ENCODE measurements at places on chromosomes 16 and 17. TPM values are rescaled to one million over a fixed set of nuclear protein-coding genes. Genes with fewer than 3 reads are reported as not detected.

DNA sequence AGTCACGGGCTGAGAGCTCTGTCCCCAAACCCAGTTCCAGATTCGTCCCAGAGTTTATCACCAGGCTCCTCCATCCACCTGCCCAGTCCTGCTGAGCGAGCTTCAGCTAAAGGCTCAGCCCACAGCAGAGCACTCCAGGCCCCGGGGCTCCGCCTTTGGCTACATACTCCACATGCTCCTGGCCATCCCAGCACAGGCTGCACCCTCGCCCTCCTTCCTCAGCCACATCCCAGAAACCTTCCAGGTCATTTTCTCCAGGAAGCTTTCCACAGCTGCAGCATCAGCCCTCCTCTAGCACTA, 4.7 kb upstream of the CD2BP2 start:
- H3K27me3 ChIP-seq: no peaks in the 10 kb centered on the region
- no peak overlapping the region for H3K27ac ChIP-seq
- no peaks in the 10 kb centered on the region for H3K4me1 ChIP-seq
- no peaks in the 10 kb centered on the region for H3K36me3 ChIP-seq
- DNase-seq: no peak

GRCh38 chr17:72922219-72922618, 170.3 kb downstream of the SLC39A11 start:
- H3K4me1 ChIP-seq: no peaks in the 10 kb centered on the region
- H3K27me3 ChIP-seq: no peaks in the 10 kb centered on the region
- H3K27ac ChIP-seq: no peak overlapping the region
- H3K36me3 ChIP-seq: no peaks in the 10 kb centered on the region

- H3K27ac ChIP-seq: no peak overlapping the region
- no peak for DNase-seq
- no peak overlapping the region for H3K4me3 ChIP-seq
- no peaks in the 10 kb centered on the region for H3K27me3 ChIP-seq
- H3K36me3 ChIP-seq: peaks cover 4% of the 10 kb centered on the region
- H3K4me1 ChIP-seq: no peaks in the 10 kb centered on the region
Observed at GRCh38 chr17:46200197-46200596, 7.0 kb upstream of the KANSL1 start.

DNA sequence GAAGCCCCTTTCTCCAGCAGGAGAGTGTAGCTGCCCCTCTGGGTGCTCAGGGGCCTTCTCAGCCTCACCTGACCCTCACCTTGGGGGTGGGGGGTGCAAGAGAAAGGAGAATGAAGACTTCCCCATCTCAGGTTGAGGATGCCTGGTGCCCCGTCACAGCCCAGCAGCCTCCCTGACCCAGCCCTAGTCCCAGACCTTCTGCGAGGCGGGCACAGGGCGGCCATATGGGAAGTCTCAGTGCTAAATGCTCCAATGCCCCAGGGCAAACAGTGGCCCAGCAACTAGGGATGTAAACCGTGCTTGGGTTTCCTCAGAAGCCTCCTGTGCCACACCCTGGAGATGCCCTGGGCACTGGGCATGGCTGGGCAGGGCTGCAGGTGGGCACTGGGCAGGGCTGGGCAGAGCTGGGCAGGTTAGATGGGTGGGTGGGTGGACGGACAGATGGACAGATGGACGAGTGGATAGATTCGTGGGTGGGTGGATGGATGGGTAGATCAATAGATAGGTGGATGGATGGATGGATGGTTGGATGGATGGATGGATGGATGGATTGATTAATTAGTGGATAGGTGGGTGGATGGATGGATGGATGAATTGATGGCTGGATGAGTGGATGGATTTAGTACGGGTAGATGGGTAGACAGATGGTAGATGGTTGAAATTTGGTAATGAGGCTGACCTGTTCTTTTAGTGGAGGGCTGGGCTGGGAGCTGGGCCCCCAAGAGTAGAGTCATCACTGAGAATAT, 16.8 kb downstream of the TPSD1 start:
- no peak for DNase-seq
- H3K4me3 ChIP-seq: no peak overlapping the region
- no peak overlapping the region for H3K27ac ChIP-seq
- H3K4me1 ChIP-seq: peaks cover under 1% of the 10 kb centered on the region

DNA sequence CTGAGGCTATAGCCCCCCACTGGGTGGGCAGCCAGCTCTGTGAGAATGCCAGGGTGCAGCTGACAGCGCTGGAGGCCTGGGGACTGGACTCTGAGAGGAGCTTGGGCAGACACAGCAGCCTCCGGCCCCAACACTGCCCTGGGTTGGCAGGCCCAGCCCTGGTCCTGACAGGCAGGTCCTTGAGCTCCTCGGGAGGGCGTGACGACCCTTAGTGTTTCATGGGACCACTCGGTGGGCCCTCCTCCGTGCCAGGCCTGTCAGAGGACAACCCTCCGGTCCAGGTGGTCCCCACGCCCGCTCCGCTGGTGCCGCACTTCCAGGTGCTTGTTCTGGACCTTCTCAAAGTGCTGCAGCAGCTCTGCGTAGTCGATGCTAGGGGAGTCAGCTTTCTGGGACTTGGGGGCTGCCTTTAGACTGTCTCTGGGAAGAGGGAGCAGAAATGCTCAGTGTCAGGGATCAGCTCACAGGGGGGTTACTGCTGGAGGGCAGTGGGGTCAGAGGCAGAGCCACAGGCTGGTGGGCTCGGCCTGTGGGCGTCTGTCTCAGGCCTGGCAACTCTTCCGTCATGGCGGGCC, 1.9 kb upstream of the MTSS2 start:
- no peak overlapping the region for H3K27ac ChIP-seq
- H3K4me1 ChIP-seq: peaks cover 14% of the 10 kb centered on the region
- no peak overlapping the region for H3K4me3 ChIP-seq
- no peak for DNase-seq
- H3K27me3 ChIP-seq: peaks cover 10% of the 10 kb centered on the region

GRCh38 chr17:49495842-49496182, 719 bp downstream of the NGFR start:
- H3K27ac ChIP-seq: no peak overlapping the region
- H3K4me3 ChIP-seq: peak overlapping the region; percentile 88

DNA sequence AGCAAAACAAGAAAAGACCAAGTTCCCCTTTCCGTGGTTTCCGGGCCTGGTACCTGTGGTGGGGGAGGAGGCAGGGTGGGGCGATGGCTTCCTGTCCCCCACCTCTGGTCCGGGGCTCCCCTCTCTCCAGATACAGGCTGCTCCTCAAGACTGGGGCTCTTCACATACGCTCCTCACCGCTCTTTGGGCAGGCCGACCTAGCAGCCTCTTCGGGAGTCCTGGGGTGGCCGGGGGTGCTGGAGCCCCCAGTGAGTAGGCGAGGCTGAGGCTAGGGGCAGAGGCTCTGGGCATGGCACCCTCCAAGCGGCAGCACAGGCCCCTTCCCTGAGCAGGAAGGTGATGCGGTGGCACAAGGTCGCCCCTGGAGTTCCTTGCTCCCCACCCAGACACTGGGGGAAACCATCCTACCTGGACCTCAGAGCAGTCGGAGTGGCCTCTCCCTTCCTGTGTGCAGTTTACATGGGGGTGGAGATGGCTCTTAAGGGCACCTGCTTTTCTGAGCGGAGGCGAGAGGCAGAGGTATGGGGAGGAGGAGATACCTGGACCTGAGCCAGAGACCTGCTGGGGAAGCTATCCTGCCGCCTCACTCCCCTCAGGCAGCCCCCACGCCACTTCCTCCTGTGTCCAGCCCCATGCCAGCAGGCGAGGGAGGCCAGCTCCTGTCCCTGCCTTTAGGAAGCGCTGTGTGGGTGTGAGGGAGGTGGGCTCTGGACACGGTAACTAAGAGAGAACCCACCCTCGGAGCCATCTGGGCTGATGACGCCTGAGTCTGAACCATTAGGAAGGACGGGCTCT, 891 bp downstream of the CORO1A start:
- DNase-seq: no peak
- H3K36me3 ChIP-seq: no peaks in the 10 kb centered on the region
- peaks cover 41% of the 10 kb centered on the region for H3K27me3 ChIP-seq
- peak overlapping the region; percentile 67 for H3K4me3 ChIP-seq
- peaks cover 2% of the 10 kb centered on the region for H3K4me1 ChIP-seq

DBNDD1 gene
- total RNA-seq: 19.4 TPM

KRT9 gene
- not detected for total RNA-seq

GP1BA gene
- not detected for total RNA-seq

G6PC1 gene
- not detected for total RNA-seq

CLEC3A gene
- total RNA-seq: not detected
